ENCODE measurements at places on chromosomes 2 and 18.

DNA sequence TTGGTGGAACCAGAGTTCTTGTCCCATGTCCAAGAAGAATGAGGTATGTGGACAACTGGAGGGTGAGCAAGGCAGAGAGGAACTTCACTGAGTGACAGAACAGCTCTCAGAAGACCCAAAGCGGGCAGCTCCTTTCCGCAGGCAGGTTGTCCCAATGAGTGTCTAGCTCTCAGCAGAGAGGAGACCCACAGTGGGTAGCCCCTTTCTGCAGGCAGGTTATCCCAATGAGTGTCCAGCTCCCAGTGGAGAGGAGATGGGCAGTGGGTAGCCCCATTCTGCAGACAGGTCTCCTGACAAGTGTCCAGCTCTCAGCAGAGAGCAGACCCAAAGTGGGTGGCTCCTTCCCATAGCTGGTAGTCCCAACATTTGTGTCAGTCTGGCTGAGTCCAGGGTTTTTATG is 69.6 kb downstream of the SRBD1 start:
- H3K4me3 ChIP-seq, result no peak overlapping the region
- H3K36me3 ChIP-seq, result peaks cover 16% of the 10 kb centered on the region
- no peaks in the 10 kb centered on the region for H3K4me1 ChIP-seq
- no peak for DNase-seq

GRCh38 chr18:3238742-3239141 is 8.9 kb upstream of the MYL12A start:
- H3K27ac ChIP-seq, result no peak overlapping the region
- peaks cover 13% of the 10 kb centered on the region for H3K36me3 ChIP-seq
- H3K4me3 ChIP-seq, result no peak overlapping the region

GRCh38 chr18:3552305-3552704 is 102.3 kb downstream of the TGIF1 start:
- peaks cover 12% of the 10 kb centered on the region for H3K27me3 ChIP-seq
- H3K4me3 ChIP-seq, result no peak overlapping the region
- no peak for DNase-seq
- peaks cover 14% of the 10 kb centered on the region for H3K4me1 ChIP-seq
- H3K36me3 ChIP-seq, result no peaks in the 10 kb centered on the region
- H3K27ac ChIP-seq, result no peak overlapping the region

DNA sequence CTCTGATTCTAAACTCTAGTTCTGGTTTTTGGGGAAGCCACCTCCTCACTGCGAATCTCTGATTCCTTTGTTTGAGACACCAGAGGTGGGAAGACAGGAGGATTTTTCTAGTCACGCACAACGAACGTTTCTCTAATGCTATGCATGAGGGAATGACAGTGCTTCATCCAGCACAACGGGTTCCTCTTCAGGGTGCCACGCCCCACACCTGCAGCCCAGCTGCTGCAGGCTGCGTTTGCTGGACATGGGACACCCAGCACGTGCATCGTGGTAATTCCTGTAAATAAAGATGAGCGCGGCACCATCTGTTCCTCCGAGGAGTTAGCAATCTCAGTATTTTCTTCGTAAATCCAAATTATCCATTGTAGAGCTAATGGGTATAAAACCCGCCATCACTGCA is 37.5 kb upstream of the TPO start:
- no peak overlapping the region for H3K27ac ChIP-seq
- H3K36me3 ChIP-seq, result no peaks in the 10 kb centered on the region
- no peak for DNase-seq
- H3K27me3 ChIP-seq, result peaks cover 2% of the 10 kb centered on the region
- no peak overlapping the region for H3K4me3 ChIP-seq

DNA sequence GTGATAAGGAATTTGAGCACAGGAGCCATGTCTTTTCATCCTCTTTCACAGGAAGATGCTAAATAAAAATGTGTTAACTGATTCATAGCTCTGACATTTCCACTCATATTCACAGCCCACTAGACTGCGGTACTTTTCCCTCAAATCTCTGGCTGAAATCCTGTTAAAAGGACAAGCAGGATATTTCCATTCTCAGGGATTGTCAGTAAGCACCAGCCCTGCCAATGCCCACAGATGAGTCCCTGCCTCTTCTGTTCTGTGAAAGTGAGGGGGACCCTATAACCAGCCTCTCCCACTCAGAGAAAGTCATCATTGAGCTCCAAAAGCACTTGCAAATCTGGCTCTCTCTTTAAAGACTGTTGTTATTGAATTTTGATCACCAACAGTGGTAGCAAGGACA is 440.5 kb downstream of the SETBP1 start:
- no peak overlapping the region for H3K27ac ChIP-seq
- no peaks in the 10 kb centered on the region for H3K36me3 ChIP-seq
- H3K27me3 ChIP-seq, result peaks cover 5% of the 10 kb centered on the region
- H3K4me3 ChIP-seq, result no peak overlapping the region
- no peak for DNase-seq
- no peaks in the 10 kb centered on the region for H3K4me1 ChIP-seq

- no peaks in the 10 kb centered on the region for H3K4me1 ChIP-seq
- DNase-seq, result no peak
- H3K36me3 ChIP-seq, result no peaks in the 10 kb centered on the region
- no peak overlapping the region for H3K4me3 ChIP-seq
- H3K27me3 ChIP-seq, result no peaks in the 10 kb centered on the region
- no peak overlapping the region for H3K27ac ChIP-seq
Measured at GRCh38 chr2:203748331-203749126, 42.1 kb downstream of the CD28 start.

- no peak overlapping the region for H3K4me3 ChIP-seq
- no peaks in the 10 kb centered on the region for H3K36me3 ChIP-seq
- no peak for DNase-seq
- H3K4me1 ChIP-seq, result peaks cover 14% of the 10 kb centered on the region
Measured at GRCh38 chr2:205749078-205749477, 66.8 kb downstream of the NRP2 start.

DNA sequence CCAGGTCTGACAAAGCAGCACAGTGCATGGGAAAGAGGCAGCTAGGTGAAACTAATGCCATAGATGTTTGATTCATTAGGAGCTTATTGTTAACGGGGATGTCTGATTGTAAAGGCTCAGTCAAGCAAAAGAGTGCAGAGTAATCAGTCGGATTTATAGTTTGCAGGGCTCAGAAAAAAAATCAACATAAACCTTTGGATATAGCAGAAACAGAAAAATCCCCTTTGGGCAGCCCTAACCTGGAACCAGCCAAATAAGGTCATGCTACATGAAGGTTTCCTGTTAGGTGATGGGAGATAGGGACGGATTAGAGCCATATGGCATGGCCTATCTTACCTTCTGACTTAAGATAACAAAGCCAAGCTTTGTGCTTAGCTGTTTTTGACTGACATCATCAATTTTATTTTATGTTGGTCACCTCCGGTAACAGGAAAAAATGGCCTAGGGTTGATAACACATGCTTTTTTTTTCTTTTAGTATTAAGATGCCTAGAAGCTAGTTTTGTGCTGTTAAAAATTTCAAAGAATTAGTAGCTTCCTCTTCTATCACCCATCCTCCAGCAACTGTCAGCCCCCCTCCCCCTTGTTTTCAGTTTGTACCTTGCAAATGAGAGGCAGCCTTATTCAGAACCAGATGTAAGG is 60.7 kb upstream of the ZEB2 start:
- no peak overlapping the region for H3K27ac ChIP-seq
- H3K27me3 ChIP-seq, result peaks cover 12% of the 10 kb centered on the region
- no peak for DNase-seq
- H3K4me1 ChIP-seq, result peaks cover 26% of the 10 kb centered on the region
- no peak overlapping the region for H3K4me3 ChIP-seq

DNA sequence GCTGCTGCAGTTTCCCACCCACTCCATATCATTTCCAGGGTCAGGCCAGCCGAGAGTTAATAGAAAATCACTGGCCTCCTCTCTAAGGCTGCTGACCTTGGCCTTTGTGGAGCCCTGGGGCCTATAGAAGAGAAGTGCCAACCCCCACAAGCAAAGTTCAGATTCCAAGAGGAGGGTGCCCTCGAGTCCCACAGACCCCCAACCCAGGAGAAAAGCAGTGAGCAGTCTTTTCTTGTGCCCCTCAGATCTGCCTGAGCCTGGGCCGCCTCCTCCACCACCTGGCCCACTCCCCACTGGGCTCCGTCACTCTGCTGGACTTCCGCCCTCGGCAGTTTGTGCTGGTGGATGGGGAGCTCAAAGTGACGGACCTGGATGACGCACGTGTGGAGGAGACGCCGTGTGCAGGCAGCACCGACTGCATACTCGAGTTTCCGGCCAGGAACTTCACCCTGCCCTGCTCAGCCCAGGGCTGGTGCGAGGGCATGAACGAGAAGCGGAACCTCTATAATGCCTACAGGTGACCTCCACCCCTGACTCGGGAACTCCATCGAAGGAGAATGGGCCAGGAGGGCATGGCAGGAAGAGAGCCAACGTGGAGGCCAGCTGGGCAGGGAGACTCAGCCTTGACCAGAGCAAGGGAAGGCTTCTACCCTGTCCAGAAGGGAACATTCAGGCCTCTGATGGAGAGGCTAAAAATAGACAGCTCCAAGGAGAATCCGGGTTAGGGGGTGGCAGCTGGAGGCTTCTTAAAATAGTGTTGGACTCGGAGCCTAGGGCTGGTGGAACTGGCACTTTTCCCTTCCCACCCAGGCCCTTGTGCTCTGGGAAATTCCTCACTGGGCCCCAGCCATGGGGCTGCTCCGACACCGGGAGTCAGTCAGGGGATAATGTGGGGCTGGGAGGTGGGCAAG is 6.2 kb downstream of the PKDCC start:
- no peaks in the 10 kb centered on the region for H3K27me3 ChIP-seq
- H3K36me3 ChIP-seq, result peaks cover 36% of the 10 kb centered on the region
- peak overlapping the region; percentile 55 for H3K4me3 ChIP-seq
- DNase-seq, result no peak

GRCh38 chr18:58653814-58654509 is 17.3 kb upstream of the MALT1 start:
- H3K27ac ChIP-seq, result no peak overlapping the region
- DNase-seq, result no peak
- H3K4me1 ChIP-seq, result no peaks in the 10 kb centered on the region

DNA sequence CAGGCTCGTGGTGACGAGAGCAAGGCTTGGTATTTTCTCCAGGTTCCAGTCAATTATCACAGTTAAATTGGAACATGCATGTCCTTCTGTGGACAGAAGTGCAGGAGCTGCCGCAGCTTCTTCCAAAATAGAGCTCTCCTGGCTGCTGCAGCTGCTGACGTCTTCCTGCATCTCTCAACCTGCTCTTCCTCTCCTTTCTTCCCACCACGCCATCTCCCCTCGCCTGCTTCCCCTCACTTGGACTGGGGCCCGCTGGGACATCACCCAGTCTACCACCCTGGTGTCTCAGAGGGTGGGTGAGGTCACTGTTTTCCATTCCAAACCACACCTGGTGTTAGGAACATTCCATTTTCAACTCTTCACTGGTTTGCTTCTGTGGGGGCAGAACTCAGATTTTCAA is 41.4 kb downstream of the SPP2 start:
- H3K36me3 ChIP-seq, result peaks cover 1% of the 10 kb centered on the region
- no peak for DNase-seq
- peaks cover 15% of the 10 kb centered on the region for H3K27me3 ChIP-seq
- no peak overlapping the region for H3K27ac ChIP-seq
- H3K4me3 ChIP-seq, result no peak overlapping the region

GRCh38 chr2:173414823-173415322 is 60.2 kb downstream of the CDCA7 start:
- peaks cover 13% of the 10 kb centered on the region for H3K27me3 ChIP-seq
- H3K4me1 ChIP-seq, result no peaks in the 10 kb centered on the region
- no peak for DNase-seq
- no peak overlapping the region for H3K4me3 ChIP-seq

DNA sequence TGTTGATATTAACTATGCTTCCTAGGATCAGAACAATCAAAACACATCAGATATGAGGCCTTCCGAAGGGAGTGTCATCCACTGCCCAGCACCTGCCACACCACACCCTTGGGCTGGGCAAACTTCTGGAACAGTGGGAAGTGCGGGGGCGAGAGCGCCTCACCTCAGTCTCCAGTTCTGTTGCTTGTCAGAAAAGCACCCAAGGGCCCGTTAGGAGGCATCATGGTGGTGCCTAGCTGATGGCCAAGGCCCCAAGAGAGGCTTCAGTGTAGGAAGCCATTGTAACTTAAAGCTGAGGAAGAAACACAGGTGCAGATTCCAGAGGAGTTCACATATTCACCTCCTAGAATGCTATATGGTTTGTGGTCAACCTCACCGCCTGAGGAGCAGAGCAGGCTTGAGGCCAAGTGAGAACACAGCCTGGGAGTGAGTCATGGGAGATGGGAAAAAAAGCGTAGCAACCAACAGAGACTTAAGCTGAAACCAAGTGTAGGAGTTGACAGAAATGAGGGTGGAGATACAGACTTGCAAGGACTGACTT is 85.1 kb upstream of the ATL2 start:
- H3K27me3 ChIP-seq, result peaks cover 12% of the 10 kb centered on the region
- no peak overlapping the region for H3K4me3 ChIP-seq
- H3K36me3 ChIP-seq, result no peaks in the 10 kb centered on the region
- no peak for DNase-seq
- no peak overlapping the region for H3K27ac ChIP-seq

- H3K27ac ChIP-seq, result peak overlapping the region; percentile 54
- H3K36me3 ChIP-seq, result peaks cover 3% of the 10 kb centered on the region
- no peaks in the 10 kb centered on the region for H3K27me3 ChIP-seq
- no peak for DNase-seq
Measured at GRCh38 chr18:75679331-75679730, 251.8 kb upstream of the SMIM21 start.

- peaks cover 11% of the 10 kb centered on the region for H3K27me3 ChIP-seq
- H3K4me1 ChIP-seq, result peaks cover 10% of the 10 kb centered on the region
- DNase-seq, result no peak
- no peak overlapping the region for H3K27ac ChIP-seq
- H3K36me3 ChIP-seq, result no peaks in the 10 kb centered on the region
- H3K4me3 ChIP-seq, result no peak overlapping the region
Measured at GRCh38 chr18:59094569-59094968, 45.1 kb upstream of the SEC11C start.

DNA sequence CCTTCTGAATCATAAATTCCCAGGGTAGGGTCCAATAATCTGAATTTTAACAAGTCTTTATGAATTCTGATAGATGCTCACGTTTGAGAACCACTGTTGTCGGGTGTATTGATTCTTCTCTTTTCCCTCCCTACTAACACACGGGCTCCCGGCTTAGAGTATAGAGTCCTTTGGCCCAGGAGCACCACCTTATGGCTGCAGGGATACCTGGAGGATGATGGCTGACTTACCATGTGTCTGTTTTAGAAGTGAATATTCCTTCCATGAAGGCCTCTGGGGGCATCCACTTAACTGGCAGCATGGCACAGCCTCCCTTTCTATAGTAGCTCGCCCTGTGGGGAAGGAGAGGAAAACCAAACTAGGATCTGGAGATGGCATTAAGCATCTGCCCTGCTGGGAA is 91.7 kb downstream of the CLIP4 start:
- H3K27me3 ChIP-seq, result no peaks in the 10 kb centered on the region
- no peak overlapping the region for H3K27ac ChIP-seq
- DNase-seq, result no peak
- H3K36me3 ChIP-seq, result no peaks in the 10 kb centered on the region

DNA sequence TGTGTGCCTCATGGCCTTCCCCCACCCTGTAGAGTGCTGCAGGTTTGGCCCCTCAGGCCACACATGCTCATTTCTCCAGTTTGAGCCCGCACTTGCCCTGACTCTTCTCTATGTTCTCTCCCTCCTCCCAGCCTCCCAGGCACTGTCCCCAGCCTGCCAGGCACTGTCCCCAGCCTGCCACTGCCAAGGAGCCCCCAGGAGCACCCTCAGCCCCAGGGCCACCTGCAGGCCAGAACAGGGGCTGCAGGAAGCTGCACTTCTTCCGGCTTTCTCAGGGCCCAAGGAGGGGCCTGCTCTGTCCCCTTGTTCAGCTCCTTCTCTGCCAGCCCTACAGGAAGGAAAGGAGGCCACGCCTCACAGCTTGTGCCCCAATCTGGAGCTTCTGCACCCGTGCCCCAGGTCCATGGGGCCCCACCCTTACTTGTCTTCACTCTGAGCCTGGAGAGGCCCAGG is 31.6 kb downstream of the CYP26B1 start:
- no peak overlapping the region for H3K27ac ChIP-seq
- no peak overlapping the region for H3K4me3 ChIP-seq
- H3K27me3 ChIP-seq, result no peaks in the 10 kb centered on the region
- no peaks in the 10 kb centered on the region for H3K4me1 ChIP-seq
